Endothelial cell (in vitro differentiated cells): ENCODE measurements at places on chromosomes 6 and 20.

GRCh38 chr6:81130061-81130460, 622.4 kb downstream of the TENT5A start:
- H3K4me1 ChIP-seq, result peaks cover 6% of the 10 kb centered on the region
- no peaks in the 10 kb centered on the region for H3K36me3 ChIP-seq

GRCh38 chr6:142566628-142567396, 265.0 kb downstream of the ADGRG6 start:
- no peak overlapping the region for H3K27ac ChIP-seq
- peak; percentile 80 for DNase-seq
- H3K36me3 ChIP-seq, result no peaks in the 10 kb centered on the region

DNA sequence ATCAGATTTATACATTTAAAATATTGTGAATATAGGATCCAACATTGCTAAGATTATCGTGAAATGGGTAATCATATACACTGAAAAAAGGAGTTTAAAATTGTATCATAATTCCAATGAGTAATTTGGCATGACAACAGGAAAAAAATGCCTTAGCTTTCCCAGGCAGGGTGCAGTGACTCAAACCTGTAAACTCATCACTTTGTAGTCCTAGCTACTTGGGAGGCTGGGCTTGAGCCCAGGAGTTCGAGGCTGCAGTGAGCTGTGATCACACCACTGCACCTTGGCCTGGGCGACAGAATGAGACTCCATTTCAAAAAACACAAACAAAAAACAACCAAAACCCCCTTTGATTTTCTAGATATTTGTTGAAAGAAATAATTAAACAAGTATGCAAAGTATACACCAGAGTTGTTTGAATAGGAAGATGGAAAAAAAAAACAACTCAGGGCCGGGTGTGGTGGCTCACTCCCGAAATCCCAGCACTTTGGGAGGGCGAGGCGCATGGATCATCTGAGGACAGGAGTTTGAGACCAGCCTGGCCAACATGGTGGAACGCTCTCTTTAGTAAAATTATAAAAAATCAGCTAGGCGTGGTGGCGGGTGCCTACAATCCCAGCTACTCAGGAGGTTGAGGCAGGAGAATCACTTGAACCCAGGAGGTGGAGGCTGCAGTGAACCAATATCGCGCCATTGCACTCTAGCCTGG, 98.7 kb downstream of the TRERF1 start:
- H3K27me3 ChIP-seq, result no peaks in the 10 kb centered on the region
- no peak for DNase-seq
- no peak overlapping the region for H3K27ac ChIP-seq
- H3K4me3 ChIP-seq, result no peak overlapping the region
- H3K4me1 ChIP-seq, result no peaks in the 10 kb centered on the region

- H3K4me3 ChIP-seq, result no peak overlapping the region
- H3K27ac ChIP-seq, result no peak overlapping the region
- H3K4me1 ChIP-seq, result peaks cover 17% of the 10 kb centered on the region
- DNase-seq, result no peak
Measured at GRCh38 chr6:111549168-111549567, 56.5 kb downstream of the TRAF3IP2 start.

DNA sequence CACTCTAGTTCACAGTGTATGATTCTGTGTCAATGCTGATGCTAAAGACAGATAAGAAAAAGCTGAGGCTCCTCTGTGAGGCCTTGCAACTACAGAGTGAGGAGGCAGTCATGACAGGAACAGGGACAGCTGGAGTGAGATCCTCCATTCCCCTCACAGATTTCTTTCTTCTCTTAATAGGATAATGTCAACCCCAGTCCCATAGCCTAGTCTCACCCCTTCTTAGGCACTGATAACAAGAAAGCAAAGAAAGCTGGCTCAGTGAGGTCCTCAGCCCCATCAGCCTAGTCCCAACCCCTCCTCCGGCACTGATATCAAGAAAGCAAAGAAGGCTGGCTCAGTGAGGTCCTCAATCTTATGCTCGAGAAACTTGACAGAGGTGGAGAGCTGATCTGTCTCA, 2.1 kb upstream of the PTCHD4 start:
- H3K4me1 ChIP-seq, result peaks cover 40% of the 10 kb centered on the region
- DNase-seq, result no peak
- H3K27ac ChIP-seq, result peak overlapping the region; percentile 100
- H3K36me3 ChIP-seq, result peaks cover 15% of the 10 kb centered on the region
- H3K27me3 ChIP-seq, result peaks cover 11% of the 10 kb centered on the region

GRCh38 chr6:157520596-157521361, 139.8 kb downstream of the ZDHHC14 start:
- no peak overlapping the region for H3K4me3 ChIP-seq
- H3K27me3 ChIP-seq, result no peaks in the 10 kb centered on the region
- no peak for DNase-seq
- H3K4me1 ChIP-seq, result peaks cover 12% of the 10 kb centered on the region

DNA sequence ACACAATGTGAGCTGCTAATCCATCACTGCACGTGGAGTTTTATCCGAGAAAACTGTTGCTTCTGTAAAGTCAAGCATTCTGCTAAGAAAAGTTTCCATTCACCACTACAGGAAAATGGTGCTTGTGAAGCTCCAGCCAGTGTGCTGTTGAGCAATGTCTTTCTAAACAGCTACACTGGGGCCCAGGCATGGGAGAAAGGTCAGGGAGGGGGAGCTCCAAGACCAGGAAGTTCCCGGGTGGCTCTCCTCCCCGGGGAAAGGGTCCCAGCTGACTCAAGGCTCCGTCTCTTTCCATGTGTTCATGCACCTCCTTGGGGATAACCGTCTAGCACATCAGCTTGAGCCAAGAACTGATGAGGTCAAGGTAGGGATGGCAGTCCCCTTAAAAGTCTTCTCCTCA, 20.5 kb downstream of the RPP40 start:
- H3K36me3 ChIP-seq, result peaks cover 5% of the 10 kb centered on the region
- H3K4me1 ChIP-seq, result peaks cover 14% of the 10 kb centered on the region
- peaks cover 4% of the 10 kb centered on the region for H3K27me3 ChIP-seq
- H3K4me3 ChIP-seq, result no peak overlapping the region

DNA sequence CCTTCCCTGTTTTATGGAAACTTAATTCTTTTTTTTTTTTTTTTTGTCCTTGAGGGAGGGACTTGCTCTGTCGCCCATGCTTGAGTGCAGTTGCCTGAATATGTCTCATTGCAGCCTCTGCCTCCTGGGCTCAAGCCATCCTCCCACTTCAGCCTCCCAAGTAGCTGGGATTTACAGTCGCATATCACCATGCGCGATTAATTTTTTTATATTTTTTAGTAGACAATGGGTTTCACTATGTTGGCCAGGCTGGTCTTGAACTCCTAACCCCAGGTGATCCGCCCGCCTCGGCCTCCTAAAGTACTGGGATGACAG, 654 bp downstream of the TMEM14C start:
- H3K27ac ChIP-seq, result peak overlapping the region; percentile 92
- H3K4me3 ChIP-seq, result peak overlapping the region; percentile 97
- peaks cover 8% of the 10 kb centered on the region for H3K27me3 ChIP-seq
- DNase-seq, result no peak

DNA sequence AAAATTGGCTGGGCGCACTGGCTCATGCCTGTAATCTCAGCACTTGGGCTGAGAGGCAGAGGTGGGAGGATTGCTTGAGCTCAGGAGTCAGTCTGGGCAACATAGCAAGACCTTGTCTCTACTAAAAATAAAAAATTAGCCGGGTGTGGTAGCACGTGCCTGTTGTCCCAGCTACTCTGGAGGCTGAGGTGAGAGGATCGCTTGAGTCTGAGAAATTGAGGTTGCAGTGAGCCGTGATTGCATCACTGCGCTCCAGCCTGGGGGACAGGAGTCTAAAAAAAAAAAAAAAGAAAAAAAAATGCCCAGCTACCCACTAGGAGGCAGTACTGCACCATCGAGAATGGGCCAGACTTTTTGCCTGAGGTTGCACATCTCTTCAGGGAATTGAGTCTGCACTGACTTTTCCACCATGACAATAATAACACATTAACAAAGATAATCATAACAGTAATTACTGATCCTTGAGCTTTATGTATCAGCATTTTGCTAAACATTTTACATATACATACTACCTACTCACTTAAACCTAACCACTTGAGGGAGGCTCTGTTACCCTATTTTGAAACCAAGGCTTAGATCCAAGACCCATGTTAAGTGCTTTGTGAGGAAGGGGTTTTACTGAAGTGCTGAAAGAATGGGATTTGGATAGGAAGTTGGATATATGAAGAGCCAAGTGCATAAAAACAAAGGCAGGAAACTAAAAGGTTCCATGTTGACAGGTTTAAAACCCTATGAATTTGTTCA, 21.0 kb downstream of the SRSF3 start:
- H3K27ac ChIP-seq, result peak overlapping the region; percentile 1
- no peaks in the 10 kb centered on the region for H3K27me3 ChIP-seq
- DNase-seq, result peak; percentile 50
- peaks cover 14% of the 10 kb centered on the region for H3K4me1 ChIP-seq

GRCh38 chr6:150924808-150925589, 59.5 kb downstream of the MTHFD1L start:
- H3K27ac ChIP-seq, result no peak overlapping the region
- no peak overlapping the region for H3K4me3 ChIP-seq
- no peak for DNase-seq
- H3K27me3 ChIP-seq, result peaks cover 2% of the 10 kb centered on the region
- no peaks in the 10 kb centered on the region for H3K4me1 ChIP-seq

GRCh38 chr6:170089963-170090362, 200.9 kb downstream of the DLL1 start:
- H3K27ac ChIP-seq, result no peak overlapping the region
- H3K4me1 ChIP-seq, result peaks cover 5% of the 10 kb centered on the region
- no peak overlapping the region for H3K4me3 ChIP-seq
- H3K36me3 ChIP-seq, result no peaks in the 10 kb centered on the region
- peaks cover 1% of the 10 kb centered on the region for H3K27me3 ChIP-seq

DNA sequence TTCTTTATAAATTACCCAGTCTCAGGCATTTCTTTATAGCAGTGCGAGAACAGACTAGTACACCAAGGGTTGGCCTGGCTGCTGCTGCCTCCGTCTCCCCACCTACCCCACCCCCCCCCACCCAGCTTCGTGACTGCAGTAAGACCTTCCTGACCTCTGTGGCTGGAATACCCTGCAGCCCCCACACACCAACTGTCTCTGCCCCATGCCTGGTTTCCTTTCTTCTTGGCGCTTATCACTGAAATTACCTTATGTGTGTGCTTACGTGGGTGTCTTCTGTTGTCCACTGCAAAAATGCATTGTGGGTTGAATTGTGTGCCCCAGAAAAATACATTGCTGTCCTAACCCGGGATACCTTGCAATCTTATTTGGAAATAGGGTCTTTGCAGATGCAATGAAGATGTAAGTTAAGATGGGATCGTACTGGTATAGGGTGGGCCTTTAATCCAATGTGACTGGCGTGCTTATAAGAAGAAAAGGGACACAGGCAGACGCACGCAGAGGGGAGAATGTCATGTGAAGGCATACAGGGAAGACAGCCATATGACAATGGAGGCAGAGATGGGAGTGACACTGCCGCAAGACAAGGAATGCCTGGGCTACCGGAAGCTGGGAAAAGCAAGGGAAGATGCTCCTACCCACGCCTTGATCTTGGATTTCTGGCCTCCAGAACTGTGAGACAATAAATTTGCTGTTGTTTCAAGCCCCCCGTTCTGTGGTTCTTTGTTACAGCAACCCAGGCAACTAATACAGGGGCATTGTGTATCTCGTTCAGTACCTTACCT, 15.4 kb downstream of the SYNJ2 start:
- peaks cover 18% of the 10 kb centered on the region for H3K36me3 ChIP-seq
- H3K4me1 ChIP-seq, result peaks cover 41% of the 10 kb centered on the region
- no peak overlapping the region for H3K27ac ChIP-seq
- no peak overlapping the region for H3K4me3 ChIP-seq
- no peak for DNase-seq

DNA sequence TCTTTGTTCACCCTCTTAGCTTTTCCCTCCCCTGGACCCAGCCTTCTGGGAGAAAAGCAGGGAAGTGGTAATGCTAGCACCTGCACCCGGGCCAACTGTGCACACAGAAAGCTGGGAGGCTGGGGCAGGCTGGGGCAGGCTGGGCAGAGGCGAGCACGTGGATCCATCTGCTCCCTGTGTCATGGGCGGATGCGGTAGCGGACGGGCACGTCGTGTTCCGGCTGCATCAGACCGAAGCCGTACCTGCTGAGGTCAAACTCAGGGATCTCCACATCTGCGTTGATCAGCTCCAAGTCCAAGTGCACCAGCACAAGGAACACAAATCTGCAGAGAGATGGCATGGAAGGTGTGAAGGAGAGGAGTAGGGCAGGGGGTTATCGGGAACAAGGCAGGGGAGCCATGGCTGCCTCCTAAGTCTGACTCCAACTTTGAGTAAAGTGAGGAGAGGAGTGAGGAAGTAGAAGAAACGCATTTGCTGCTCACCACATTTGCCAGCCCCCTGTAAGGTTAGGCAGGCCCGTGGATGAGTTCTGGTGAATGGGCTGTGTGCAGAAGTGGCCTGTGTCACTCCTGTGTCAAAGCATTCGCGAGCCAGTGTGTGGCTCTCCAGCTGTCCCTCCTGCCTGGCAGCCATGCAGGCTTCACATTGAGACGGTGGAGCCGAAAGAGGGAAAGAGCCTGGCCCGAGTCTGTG, 25.4 kb upstream of the KCNB1 start:
- H3K4me1 ChIP-seq, result peaks cover 10% of the 10 kb centered on the region
- no peak overlapping the region for H3K4me3 ChIP-seq
- peaks cover 5% of the 10 kb centered on the region for H3K27me3 ChIP-seq
- H3K27ac ChIP-seq, result no peak overlapping the region
- DNase-seq, result no peak

- H3K27me3 ChIP-seq, result no peaks in the 10 kb centered on the region
- H3K4me1 ChIP-seq, result no peaks in the 10 kb centered on the region
- no peak overlapping the region for H3K4me3 ChIP-seq
Measured at GRCh38 chr6:131692031-131692430, 9.2 kb downstream of the OR2A4 start.

GRCh38 chr20:25750220-25750764, 53.6 kb upstream of the ZNF337 start:
- peaks cover 4% of the 10 kb centered on the region for H3K27me3 ChIP-seq
- no peaks in the 10 kb centered on the region for H3K36me3 ChIP-seq
- no peak for DNase-seq
- peak overlapping the region; percentile 83 for H3K4me3 ChIP-seq

DNA sequence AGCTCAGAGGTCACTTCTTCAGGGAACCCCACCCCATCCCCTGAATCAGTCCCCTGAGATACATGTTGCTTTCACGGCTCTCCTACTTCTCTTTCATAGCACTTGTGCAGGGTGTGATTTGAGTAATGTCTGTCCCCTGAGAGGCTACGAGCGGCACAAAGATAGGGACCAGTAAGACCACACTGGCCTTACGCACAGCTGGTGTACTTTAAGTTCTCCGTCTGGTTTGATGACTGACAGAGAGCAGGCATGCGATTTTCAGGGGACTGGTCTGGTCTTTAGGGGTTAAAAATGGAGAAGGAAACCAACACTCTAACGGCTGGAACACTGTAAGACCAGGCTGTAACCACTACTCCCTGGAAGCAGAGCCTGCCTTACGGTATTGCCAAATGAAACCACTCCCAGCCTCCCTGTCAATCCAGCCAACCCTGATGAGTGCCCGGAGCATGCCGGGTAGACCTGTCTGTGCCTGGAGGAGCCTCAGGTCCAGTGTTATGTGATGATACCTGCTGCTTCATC, 47.1 kb downstream of the ELMO2 start:
- H3K4me3 ChIP-seq, result no peak overlapping the region
- DNase-seq, result no peak
- peaks cover 11% of the 10 kb centered on the region for H3K36me3 ChIP-seq
- H3K27ac ChIP-seq, result no peak overlapping the region
- H3K27me3 ChIP-seq, result peaks cover 14% of the 10 kb centered on the region

GRCh38 chr6:117538615-117539014, 56.1 kb downstream of the DCBLD1 start:
- peaks cover 36% of the 10 kb centered on the region for H3K4me1 ChIP-seq
- H3K27ac ChIP-seq, result no peak overlapping the region
- peaks cover 3% of the 10 kb centered on the region for H3K27me3 ChIP-seq
- H3K4me3 ChIP-seq, result peak overlapping the region; percentile 26
